ENCODE measurements at places on chromosomes 16 and 17. TPM values are rescaled to one million over a fixed set of nuclear protein-coding genes. Genes with fewer than 3 reads are reported as not detected.
A peak's percentile ranks its signal among the peaks of the same experiment; 100 is the strongest.

The KRTAP16-1 gene
- not detected for polyA plus RNA-seq

The TSPOAP1 gene
- polyA plus RNA-seq = 7.1 TPM

The MEOX1 gene
- polyA plus RNA-seq = not detected

The NOS2 gene
- not detected for polyA plus RNA-seq

The COG1 gene
- polyA plus RNA-seq = 17.2 TPM

- DNase-seq = no peak
Measured at GRCh38 chr16:23724096-23724784, 11.2 kb upstream of the ERN2 start.

The SERPINF2 gene
- 0.76 TPM for polyA plus RNA-seq

DNA sequence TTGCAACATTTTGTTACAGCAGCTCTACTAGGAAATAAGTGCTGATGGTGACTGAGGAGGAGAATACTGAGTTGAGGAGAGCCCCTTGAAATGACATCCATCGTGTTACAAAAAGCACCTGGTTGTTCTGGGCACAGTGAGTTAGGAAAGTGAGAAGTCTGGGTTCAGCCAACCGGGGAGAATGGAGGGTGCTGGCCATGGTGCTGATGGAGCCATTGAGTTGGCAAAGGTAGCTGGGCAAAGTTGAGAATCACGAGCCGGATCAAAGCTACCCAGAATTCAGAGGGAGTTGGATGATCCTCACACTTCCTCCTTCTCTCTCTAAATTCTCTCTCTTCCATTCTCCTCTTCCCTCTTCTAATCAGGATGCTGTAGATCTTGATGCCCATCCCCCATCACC is 35.0 kb upstream of the ASIC2 start:
- DNase-seq = no peak

The BAIAP2 gene
- 4.7 TPM for polyA plus RNA-seq

DNA sequence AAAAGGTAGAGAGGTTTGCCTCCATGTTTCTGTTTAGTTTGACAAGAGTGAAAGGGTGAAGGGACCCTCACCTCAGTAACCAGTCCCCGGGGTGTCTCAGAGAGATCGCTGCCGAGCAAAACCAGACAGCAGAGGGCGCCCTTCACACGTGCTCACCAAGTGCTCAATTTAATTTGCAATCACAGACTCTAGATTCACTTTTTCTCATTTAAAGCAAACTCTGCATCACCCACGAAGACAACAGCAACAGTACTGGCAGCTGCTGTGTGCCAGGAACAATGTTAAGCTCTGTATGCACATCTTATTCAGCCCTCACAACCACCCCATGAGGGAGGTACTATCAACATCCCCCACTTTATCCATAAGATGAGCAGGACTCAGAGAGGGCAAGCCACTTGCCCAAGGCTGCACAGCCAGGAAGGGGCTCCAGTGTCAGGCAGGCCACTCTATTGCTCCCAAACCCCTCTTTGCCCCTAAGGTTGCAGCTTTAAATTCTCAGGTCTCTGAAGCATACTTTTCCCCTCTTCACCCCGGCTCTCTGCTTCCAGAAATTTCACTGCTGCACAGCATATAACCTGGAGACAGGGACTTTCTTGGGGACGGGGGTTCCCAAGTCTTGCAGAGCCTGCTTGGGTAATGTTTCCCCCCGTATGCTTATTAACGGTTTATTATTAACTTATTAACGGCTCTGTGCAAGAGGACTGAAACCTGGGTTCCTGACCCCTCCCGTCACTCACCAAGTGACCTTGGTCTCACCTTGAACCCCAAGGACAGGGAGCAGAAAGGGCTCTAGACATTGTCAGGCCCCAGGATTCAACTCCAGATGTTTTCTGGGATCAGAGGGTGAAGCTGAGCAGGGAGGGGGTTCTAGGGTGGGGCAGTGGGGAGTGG is 70.9 kb downstream of the CNGB1 start:
- DNase-seq = peak; percentile 64

The ERBB2 gene
- polyA plus RNA-seq = 25.2 TPM

The CDR2L gene
- not detected for polyA plus RNA-seq

- no peak for DNase-seq
Measured at GRCh38 chr17:56099649-56100048, 53.6 kb upstream of the ANKFN1 start.

The CHST6 gene
- polyA plus RNA-seq = not detected

The SOST gene
- not detected for polyA plus RNA-seq

- DNase-seq = no peak
Measured at GRCh38 chr17:56465886-56466285, 127.6 kb upstream of the NOG start.

The ARL16 gene
- 75.2 TPM for polyA plus RNA-seq

GRCh38 chr17:16820979-16821543 is 131.0 kb downstream of the CCDC144A start:
- DNase-seq = no peak

- DNase-seq = peak; percentile 83
Measured at GRCh38 chr17:80265205-80266068, 4.8 kb downstream of the RNF213 start.

GRCh38 chr17:72063756-72064450 is 56.9 kb upstream of the SOX9 start:
- no peak for DNase-seq

The AP1G1 gene
- polyA plus RNA-seq = 24.4 TPM

The GGT6 gene
- not detected for polyA plus RNA-seq

GRCh38 chr17:63537991-63538692 is 12.1 kb upstream of the DCAF7 start:
- no peak for DNase-seq

GRCh38 chr17:50719924-50720794 is 756 bp downstream of the LUC7L3 start:
- DNase-seq = no peak

- DNase-seq = peak; percentile 94
Measured at GRCh38 chr17:30363715-30364202, 15.0 kb upstream of the CPD start.

The BCL6B gene
- polyA plus RNA-seq = 0.10 TPM

The KRT9 gene
- not detected for polyA plus RNA-seq

DNA sequence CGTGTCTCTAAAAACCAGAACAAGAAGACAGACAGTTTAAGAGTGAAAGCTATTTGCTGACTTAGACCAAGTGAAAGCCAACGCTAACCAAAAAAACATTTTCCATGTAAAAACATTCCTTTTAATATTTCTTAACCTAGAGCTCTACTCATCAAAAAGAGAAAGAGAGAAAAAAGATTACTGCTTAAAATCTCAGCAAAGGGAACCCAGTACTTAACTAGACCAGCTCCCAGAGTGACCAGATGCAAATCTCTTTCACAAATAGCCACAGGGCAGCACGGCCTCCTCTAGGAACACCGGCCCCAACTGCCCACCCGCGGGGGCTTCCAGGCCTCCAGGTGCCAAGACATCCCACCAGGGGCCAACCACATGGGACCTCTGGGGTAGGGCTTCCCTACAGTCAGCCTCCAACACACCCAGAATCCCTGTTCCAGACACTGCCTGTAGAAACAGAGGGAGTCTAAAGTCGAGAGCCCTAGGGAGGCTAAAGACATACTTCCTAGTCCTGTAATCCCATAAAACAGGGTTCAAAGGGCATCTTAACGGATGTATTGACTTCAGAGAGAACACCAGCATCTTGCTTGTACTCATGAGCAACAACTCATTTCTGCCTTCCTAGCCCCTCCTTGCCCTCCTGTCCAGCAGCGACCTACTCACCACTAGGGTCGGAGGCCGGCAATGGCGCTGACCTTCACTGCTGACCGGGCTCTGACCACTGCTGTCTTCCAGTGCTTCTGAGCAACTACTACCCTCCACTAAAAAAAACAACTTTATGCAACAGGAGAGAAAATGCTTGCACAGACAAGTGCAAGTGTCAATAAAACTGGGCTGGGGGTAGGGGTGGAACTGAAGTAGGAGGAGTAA is 21.3 kb downstream of the ZCCHC14 start:
- no peak for DNase-seq

GRCh38 chr16:89256651-89257254 is 39.2 kb downstream of the ZNF778 start:
- DNase-seq = peak; percentile 72

DNA sequence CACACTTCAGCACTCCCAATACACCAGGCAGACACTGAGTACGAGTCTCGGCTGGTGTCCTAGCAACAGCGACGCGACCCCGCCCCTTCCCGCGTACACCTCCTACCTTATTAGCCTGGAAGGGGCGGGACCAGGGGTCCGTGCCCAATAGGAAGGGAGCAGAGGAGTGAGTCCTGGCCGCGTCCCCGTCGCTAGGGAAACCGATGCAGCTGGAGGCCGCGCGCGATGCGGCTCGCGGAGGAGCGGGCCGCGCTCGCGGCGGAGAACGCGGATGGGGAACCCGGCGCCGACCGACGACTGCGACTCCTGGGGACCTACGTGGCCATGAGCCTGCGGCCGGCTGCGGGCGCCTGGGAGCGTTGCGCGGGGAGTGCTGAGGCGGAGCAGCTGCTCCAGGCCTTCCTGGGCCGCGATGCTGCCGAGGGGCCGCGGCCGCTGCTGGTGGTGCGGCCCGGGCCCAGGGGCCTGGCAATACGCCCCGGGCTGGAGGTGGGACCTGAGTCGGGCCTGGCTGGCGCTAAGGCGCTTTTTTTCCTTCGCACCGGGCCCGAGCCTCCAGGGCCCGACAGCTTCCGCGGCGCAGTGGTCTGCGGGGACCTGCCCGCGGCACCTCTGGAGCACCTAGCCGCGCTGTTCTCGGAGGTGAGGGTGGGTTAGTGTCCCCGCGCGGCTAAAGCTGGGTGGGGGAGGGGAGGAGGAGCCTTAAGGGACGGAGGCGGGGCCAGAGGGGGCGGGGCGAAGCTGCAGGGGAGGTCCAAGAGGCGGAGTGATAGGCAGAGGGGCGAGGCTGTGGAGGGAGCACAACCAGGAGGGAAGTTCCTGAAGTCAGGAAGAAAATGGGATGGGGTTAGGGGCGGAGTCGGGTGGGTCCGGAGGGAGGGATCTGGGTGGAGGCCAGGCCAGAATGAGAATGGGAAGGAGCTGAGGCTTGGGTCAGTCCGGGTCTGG is at the start of gene DNAH9:
DNAH9 (plus strand) TSS at position 197 of the 948 bp plus-strand sequence; CDS start at position 226, 29 bp downstream.
- no peak for DNase-seq

DNA sequence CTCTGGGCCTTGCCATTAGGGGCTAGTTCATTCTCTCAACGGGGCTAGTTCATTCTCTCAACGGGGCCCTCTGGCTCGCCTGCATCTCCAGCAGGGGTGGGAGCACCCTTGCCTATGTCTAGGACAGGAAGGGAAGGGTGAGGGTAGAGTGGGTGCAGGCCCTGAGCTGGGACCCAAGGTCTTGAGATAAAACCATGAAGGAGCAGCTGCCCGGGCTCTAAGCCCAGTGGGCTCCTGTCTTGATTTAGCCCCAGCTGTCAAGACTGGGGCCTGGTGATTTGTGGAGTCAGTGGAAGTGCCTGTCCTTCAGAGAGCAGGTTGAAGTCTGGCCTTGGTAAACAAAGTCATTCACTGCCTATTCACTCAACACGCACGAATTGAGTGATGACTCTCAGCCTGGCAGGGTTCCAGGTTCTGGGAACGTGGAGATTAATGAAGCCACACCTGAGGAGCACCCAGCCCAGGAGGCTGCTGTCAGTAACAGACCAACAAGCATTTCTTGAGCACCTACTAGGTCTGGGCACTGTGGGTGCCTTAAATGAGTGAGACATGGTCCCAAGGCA is 35.4 kb downstream of the WNT3 start:
- DNase-seq = no peak

The MARF1 gene
- polyA plus RNA-seq = 3.0 TPM

DNA sequence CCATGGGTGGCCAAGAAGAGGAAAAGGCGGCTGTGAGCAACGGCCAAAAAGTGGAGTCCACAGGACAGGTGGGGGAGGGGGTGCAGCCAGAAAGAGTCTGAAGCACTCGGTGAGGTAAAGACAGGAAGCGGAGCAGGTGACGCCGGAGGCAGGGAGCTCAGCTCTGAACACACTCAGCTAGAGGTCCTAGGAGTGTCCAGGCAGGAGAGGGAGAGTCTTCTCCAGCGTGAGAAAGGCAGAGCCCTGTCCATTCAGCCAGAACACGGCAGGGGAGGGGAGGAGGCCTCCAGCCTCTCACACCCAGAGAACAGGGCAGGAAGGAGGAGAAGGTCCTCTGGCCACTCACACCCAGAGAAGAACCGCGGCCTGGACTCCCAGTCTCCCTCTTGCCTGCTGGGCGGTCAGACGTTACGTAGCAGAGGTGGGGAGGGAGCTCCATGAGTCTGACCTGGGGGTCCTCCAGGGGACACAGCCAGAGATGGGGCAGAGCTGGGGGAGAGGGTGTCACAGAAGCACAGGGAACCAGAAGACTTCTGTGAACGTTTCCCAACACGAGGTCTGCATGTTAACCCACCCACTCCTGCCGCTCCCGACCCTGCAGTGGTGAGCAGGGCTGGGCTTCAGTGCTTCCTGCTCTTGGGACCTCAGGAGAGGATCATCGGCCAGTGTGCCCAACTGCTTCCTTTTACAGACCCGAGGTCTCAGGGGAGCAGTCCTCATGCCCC is 89.2 kb downstream of the ABR start:
- DNase-seq = no peak

DNA sequence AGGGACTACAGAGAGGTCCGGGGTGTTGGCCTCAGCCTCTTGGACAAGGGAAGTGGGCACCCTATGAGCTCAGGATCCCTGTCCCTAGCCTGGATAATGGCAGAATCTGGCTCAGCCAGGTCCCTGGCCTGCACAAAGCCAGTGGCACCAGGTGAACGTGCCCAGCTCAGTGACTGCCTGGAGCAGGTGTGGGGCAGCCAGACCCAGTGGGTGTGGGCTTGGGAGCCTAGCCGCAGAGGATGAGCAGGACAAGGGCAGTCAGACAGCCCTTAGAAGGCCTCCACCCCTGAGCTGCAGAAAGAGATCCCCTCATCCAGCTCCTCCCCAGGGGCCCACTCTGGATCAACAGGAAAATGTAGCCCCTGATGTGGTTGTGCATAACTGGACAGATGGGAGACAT is 585.3 kb downstream of the KCNJ18 start:
- no peak for DNase-seq

- DNase-seq = no peak
Measured at GRCh38 chr16:67579686-67580085, 17.4 kb downstream of the CTCF start.

GRCh38 chr16:59126486-59126885 is 392.4 kb upstream of the GOT2 start:
- DNase-seq = no peak

DNA sequence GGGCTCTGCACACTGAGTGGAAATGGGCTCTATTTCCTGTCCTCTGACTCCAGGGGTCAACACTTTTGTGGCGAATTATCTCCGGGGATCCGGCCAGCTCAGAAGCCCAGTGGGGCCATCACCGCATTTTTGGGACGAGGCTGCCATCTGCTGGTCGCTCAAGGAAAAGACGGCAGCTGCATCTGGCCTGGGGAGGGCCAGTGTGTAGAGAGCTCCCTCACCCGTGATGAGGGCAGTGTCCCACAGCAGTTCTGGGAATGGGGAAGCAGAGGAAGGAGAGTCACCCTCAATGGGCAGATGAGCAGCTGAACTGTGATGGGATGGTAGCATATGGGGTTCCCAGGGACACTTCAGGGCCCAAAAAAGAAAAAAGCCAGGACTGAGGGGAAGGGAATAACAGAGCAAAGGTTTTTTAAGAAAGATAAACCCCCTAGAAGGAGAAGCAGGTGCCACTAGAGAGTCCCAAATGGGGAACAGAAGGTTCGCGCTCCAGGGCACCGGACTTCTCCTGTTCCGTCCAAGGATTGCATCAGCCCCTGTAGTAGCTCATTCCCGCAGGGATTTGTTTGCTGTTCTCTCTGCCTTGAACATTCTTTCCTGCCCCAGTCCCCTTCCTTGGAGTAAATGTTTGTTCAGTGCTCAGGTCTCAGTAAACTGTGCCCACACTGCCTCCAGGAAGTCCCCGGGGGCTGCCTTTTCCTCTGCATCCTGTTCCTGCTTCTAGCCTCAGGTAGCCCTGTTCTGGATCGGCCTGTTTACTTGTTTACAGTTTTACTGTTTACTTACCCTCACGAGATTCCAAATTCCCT is 9.3 kb upstream of the ABCC12 start:
- DNase-seq = peak; percentile 47

All from immature natural killer cell (primary cell).